GM03348 (cell line): ENCODE measurements at places on chromosomes 5 and 9.

- DNase-seq, result no peak
Measured at GRCh38 chr5:109076741-109077140, 329.0 kb downstream of the FER start.

DNA sequence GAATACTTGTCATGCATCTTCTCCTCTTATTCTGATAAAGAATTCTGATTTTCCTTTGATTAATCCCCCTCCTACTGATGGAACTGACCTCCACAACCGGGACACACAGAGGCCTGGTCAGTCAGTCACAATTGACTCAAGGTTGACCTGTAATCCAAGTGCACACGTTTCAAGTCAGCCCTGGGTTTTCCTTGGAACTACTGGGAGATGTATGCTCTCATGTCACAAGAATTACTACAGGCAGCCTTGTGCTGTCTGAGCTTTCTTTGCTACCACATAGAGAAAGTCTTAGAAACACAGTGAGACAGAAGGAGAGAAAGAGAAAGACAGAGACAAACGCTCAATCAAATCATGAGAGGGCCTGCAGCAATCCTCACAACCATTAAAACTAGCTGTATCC, 345.8 kb downstream of the PDE4D start:
- no peak for DNase-seq

DNA sequence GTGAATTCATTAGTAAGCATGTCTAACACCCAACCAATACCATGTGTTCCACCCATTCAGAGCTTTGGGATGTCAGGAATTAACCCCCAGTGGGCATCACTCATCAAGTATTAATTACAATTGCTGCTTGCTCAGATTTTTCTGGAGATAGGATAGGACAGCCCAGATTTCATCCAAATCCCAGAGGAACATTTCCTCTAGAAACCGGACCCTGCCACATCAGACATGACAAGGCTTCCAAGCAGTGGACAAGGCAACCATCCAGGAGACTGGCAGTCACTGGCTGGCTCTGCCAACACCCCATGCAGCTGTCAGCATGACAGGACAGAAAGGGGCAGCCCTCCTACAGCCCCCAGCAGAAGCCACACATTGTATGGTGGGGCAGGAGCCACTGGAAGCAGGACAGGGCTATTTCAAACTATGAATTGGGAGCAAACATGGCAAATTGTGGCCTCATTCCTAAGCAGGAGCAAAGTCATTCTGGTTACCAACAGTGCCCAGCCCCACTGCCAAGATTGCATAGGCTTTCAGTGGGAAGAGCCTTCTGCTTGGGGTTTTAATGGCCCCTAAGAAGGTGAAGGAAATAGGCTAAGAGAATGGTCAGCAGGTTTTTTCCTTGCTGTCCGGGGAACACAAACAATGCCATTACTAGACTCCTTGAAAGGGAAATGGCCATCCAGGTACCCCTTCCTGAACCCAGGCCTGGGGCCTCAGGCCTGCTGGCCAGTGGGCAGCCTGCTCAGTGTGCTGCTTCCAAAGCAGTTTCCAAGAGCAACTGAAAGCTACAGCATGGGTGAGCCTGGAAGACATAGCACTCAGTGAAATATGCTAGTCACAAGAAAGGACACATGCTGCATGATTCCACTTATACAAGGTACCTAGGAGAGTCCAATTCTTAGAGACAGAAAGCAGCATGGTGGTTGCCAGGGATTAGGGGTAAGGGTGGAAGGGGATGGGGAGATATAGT, 294.7 kb upstream of the SLC30A5 start:
- DNase-seq, result no peak

GRCh38 chr9:123996731-123997421, 14.7 kb upstream of the LHX2 start:
- DNase-seq, result no peak

GRCh38 chr5:147452165-147452811, 57.6 kb downstream of the DPYSL3 start:
- DNase-seq, result no peak

GRCh38 chr9:11821306-11821975, 871.7 kb upstream of the TYRP1 start:
- no peak for DNase-seq

DNA sequence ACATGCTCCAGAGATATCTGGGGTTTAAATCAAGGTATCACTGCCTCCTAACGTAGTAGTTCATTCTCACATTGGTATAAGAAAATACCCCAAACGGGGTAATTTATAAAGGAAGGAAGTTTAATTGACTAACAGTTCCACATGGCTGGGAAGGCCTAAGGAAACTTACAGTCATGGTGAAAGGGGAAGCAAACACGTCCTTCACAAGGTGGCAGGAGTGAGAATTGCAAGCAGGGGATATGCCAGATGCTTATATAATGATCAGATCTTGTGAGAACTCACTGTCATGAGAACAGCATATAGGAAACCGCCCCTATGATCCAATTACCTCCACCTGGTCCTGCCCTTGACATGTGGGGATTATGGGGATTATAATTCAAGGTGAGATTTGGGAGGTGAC, 1280.2 kb upstream of the C9orf72 start:
- DNase-seq, result no peak

GRCh38 chr5:38816083-38817030, 29.5 kb upstream of the OSMR start:
- no peak for DNase-seq

GRCh38 chr5:171906703-171907590, 99.5 kb downstream of the FBXW11 start:
- no peak for DNase-seq

DNA sequence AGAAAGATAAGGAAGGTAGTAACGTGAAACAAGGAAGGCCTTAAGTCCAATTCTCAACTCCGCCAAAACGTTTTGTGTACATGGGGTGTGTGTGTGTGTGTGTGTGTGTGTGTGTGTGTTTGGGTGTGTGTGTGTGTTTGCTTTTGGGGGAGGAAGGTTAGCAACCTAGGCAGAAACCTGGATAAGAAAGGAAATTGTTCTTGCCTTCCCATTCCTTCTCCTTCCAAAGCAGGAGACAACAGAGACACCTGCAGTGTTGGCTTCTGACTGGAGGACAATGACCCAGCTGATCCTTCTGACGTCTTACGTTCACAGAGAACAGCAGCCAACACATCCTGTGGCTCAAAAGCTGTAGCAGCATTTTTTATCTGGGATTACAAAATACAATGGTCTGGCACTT, 4.1 kb upstream of the CCNG1 start:
- DNase-seq, result no peak

DNA sequence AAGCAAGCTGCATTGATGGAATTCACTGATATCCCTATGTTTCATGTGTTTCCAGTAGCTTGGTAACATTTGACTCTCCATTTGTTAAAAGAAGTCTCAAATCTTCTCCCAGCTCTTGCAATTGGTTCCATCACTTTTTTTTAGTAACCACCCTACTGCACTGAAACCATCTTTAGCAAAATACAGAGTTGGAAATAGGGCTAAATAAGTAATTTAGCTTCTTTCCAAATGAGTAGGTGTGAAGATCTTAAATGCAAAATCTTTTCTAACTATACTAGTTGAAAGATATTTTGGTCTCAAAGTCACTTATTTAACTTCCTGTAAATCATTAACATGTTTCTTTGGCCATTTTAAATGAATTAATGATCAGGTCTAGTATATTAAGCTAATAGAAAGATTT, 138.1 kb downstream of the DIRAS2 start:
- DNase-seq, result no peak

GRCh38 chr9:124088476-124088837, 76.9 kb downstream of the LHX2 start:
- no peak for DNase-seq

DNA sequence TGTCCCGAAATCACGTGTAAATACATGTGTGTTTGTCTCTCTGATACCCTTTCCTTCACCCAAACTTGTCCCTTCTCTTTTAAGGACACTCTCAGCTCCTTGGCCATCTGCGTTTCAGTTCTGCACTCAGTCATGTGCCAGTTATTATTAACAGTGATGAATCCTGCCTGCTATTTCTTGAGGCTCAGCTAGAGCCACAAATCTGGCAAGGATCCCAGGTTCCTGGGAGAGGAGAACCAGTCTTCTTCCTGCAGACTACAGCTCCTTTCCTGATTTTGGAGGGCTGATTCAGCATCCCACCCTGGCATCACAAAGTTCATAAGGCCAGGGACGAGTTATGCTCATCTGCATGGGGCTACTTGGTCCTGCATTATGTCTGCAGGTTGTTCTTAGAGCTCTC, 5.6 kb downstream of the MAMDC2 start:
- DNase-seq, result peak; percentile 60

GRCh38 chr5:370311-370958, 48.9 kb downstream of the AHRR start:
- no peak for DNase-seq

- peak; percentile 75 for DNase-seq
Measured at GRCh38 chr9:33225319-33226147, 14.4 kb upstream of the SPINK4 start.

GRCh38 chr5:27465140-27465539, 426.8 kb upstream of the CDH9 start:
- DNase-seq, result no peak

DNA sequence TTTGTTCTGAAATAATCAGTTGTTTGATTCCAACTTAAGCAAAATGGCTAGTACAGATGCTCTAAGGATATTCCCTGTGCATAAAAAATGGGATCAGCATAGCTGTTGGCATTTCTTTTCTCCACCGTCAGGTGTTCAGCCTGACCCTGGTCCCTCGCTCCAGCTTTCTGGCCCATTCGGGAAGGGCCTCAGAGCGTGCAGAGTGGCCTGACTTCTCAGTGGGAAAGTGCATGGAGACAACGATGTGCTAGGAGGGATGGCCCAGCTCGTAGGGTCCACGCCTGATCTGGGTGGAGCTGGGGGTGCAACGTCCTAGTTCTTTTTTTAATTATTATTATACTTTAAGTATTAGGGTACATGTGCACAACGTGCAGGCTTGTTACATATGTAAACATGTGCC, 319.1 kb upstream of the IRX4 start:
- no peak for DNase-seq

- peak; percentile 30 for DNase-seq
Measured at GRCh38 chr5:66849803-66850202, 253.6 kb downstream of the MAST4 start.

DNA sequence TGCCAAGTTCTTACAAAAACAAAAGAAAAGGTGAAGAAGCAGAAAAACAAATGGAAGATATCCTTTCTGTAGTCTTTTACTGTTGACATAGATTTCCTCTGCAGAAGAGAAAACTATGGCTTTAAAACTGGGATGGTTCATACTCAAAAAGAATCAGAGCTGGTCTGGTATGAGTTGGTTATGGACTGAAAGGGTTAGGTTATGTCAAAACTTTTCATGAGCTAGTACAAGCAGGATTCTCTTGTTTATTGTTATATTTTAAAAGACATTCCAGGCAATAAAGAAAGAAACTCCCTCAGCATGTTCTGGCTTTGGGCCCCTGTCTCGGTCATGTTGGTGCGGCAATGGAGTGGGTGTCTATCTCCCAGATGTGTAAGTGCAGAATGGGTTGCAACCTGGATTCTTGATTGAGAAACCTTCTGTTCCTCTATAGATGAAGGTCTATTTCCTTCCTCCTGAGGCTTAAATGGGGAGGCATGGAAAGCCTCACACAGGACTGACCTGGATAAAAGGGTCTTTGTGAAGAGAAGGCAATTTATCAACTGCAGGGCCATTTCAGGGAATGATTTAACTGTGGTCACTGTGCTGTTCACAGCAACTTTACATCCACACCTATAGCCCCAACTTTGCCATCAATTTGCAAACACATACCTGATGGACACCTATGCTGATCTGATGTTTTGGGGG, 209.6 kb upstream of the TNC start:
- DNase-seq, result peak; percentile 25

- no peak for DNase-seq
Measured at GRCh38 chr5:2738700-2739359, 12.6 kb downstream of the IRX2 start.

DNA sequence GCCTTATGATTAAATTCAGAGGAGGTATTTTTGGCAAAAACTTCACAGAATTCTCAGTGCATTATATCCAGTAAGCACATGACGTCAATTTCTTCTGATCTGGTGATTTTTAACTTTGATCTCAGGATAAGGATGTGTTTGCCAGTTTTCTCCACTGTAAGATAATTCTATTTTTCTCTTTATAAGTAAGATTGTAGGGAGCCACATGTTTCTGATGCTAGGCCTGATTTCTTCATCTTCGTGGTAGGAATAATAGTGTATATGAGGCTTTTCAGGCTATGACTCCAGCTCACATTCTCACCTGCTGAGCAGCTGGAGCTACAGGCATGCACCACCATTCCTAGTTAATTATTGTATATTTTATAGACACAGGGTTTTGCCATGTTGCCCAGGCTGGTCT, 32.1 kb upstream of the LMNB1 start:
- no peak for DNase-seq

DNA sequence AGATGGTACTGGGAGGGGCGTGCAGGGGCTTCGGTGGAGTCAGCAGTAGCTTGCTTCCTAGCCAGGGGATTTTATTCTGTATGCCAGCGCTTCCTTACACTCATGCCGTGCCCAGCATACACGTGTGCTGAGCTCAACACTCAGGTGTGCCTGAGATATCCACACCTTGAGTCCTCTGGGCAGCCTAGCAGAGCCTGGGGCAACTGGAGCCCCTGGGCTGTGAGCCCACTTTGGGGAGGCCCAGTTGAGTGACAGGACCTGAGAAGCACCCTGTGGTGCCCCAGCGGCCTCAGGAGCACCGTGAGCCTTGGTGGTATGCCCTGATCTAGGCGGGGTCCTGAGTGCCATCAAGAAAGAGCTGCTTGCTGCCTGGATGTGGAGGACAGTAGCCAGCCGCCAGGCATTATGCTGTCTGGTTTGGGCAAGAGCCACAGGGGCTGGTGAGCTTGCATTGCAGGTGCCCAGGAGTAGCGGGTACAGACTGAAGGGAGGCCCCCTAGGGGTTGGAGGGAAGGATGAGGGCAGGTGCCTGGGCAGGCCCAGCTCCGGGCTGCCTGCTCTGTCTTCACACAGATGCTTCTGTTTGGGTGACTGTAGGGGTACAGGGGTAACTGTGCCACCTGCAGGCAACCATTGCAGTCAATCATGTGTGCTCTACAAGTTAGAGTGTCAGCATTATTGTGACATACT, 42.9 kb downstream of the BNIP1 start:
- DNase-seq, result no peak

GRCh38 chr5:27474047-27474309, 435.6 kb upstream of the CDH9 start:
- DNase-seq, result no peak

- no peak for DNase-seq
Measured at GRCh38 chr9:93126825-93127368, 7.2 kb downstream of the NINJ1 start.

- no peak for DNase-seq
Measured at GRCh38 chr9:4519604-4520003, 29.3 kb downstream of the SLC1A1 start.

GRCh38 chr5:68406767-68407241, 191.2 kb downstream of the PIK3R1 start:
- DNase-seq, result no peak
